ENCODE measurements at places on chromosomes 6 and 20.

- DNase-seq = peak; percentile 39
These were observed 26.9 kb downstream of the DDX27 start for GRCh38 chr20:49245921-49246740.

DNA sequence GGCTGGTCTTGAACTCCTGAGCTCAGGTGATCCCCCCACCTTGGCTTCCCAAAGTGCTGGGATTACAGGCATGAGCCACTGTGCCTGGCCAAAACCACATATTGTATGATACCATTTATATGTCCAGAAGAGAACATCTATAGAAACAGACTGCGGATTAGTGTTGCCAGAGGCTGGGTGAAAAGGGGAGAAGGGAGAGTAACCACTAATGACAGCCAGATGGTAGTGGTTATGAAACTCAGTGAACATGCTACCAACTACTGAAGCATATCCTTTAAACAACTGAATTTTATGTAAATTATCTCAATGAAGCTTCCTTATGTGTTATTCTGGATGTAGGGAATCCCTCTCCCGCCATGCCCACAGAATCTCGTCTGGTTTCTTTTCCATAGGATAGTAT is 15.7 kb downstream of the SLC23A2 start:
- DNase-seq = no peak

GRCh38 chr20:23159256-23159946 is 73.3 kb upstream of the CD93 start:
- DNase-seq = no peak

DNA sequence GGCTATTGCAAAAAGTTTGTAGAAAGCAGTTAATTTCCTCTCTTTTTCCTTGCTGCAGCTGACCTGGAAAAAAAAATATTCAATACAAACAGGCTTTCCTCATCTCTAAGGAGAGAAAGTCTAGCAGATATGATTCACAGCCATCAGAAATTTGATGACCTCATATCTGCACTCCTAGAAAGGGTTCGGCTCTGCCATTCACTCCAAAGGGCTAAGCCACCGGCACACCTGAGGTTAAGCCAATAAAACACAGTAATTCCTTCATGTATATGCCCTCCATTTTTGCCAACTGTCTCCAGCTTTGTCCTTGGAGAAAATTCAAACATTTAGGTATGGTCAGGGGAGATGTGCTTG is 18.7 kb upstream of the LY86 start:
- no peak for DNase-seq

DNA sequence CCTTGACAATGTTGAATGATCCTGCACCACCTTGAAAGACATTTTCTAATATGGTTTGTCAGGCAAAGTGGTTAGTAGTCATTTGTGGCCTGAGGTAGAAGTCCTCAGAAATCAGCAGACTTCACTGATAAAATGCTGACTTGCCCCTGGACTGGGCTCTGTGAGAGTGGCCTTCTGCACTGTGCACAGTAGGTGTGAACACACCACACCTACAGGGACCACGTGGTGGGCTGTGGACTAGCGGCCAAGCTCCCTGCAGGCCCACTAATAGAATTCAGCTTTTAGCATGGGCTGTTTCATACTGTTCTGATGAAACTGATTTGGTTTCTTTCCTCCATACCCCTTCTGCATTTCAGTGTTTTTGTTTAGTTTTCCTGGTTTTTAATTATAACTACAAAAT is 7.3 kb downstream of the BPHL start:
- no peak for DNase-seq

GRCh38 chr6:8686077-8686476 is 250.7 kb upstream of the SLC35B3 start:
- no peak for DNase-seq

GRCh38 chr6:151506761-151507160 is 12.9 kb downstream of the CCDC170 start:
- no peak for DNase-seq

- DNase-seq = no peak
These were observed 4.4 kb downstream of the PGK2 start for GRCh38 chr6:49782725-49783124.

GRCh38 chr6:74161380-74161779 is 465.4 kb downstream of the CD109 start:
- no peak for DNase-seq

DNA sequence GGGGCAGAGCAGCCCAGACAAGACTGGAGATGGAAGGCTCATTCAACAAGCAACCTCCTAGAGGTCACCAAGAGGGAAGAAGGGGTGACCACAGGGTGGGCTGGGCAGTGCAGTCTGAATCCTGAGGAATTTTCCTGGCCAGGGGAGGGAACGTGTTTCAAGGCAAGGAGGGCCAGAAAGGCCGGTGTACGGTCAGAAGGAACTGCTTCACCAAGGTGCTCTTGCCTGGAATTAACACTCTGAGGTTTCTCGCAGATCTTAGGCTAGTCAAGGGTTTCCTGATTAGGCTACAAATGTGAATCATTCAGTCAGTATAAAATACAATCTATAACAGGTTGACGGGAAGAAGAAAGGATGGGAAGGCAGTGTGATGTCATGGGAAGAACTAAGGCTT is 199.3 kb downstream of the LRFN2 start:
- no peak for DNase-seq

GRCh38 chr6:33205191-33206026 is 954 bp downstream of the HSD17B8 start:
- DNase-seq = no peak

DNA sequence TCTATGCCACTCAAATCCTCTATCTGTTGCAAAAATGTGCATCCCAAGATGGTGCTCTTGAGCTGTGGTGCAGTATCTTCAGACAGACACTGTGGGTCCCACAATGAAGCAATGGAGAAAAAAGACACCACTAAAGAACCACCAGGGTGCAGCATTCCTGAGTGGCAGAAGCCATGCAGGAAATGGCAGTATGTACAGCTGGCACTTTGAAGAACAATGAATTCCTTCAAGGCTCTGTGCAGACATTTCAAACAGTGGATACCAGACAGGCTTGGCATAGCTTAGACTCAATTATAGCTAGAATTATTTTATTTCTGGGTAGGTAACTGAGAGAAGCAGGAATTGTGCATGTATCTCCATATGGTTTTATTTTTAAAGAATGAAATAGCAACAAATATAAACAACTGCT is 24.0 kb upstream of the HDAC2 start:
- peak; percentile 96 for DNase-seq

- peak; percentile 18 for DNase-seq
These were observed 201.8 kb downstream of the GRIK2 start for GRCh38 chr6:101595276-101595675.

- DNase-seq = peak; percentile 32
These were observed 34.0 kb downstream of the SYNDIG1 start for GRCh38 chr20:24503352-24503931.

- no peak for DNase-seq
These were observed 17.2 kb downstream of the SLC2A12 start for GRCh38 chr6:134034961-134035822.

DNA sequence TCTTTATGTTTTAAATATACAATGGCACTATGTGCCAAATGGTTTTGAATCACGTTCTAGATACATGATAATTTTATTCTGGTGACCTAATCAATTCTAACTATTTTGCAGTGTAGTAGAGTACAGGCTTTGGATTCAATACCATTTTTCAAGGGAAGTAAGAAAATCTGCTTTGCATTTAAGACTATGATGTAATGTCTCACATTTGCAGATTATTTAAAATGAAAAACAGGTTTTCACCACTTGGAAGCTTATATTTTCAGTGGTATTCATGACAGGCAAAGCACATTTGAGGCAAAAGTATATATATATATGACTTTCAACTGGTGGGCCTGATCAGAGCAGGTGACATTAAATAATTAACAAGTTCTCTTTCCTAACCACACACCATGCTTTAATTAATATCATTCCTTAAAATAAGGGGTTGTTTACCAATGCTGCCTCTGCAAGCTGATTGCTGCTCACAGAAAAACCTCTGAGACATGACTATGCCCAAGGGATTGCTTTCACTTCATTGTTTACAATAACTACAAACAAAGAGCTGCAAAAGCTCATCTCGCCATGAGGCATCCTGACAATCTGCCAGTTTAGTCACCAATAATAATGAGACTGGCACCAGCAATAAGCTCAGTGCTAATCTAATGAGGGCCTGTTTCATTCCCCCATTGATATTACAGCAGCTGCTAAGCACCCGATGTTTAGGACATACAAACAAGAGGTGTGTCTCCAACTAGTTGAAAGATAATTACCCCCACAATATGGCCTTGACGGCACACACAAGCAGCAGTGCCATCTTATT is 1176.0 kb upstream of the GJE1 start:
- no peak for DNase-seq

- DNase-seq = no peak
These were observed 15.0 kb downstream of the PREX1 start for GRCh38 chr20:48812600-48813445.

GRCh38 chr20:59836767-59837166 is 96.7 kb downstream of the SYCP2 start:
- DNase-seq = no peak

GRCh38 chr6:149284904-149285303 is 32.6 kb upstream of the TAB2 start:
- DNase-seq = no peak

- no peak for DNase-seq
These were observed 19.6 kb downstream of the NT5E start for GRCh38 chr6:85469276-85470022.

DNA sequence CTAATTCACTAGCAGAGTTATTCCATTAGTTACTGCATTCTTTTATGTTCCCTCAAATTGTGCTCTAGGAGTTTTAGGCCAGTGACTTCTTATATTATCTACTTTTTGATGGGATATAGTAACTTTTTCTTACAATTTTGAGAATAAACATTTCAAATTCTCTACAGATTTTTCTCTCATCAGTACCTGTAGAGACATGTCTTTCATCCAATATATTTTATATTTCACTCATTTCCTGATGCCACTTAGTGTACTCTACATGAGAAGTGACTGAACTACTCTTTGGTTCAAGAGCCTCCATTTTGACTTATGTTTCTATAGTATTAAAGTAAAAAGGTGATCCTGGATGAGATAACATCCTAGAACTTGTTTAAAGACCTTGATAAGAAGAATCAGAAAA is 108.5 kb downstream of the ELOVL4 start:
- DNase-seq = no peak

All from brain microvascular endothelial cell (primary cell).